Mammary epithelial cell (primary cell): ENCODE measurements at places on chromosomes 6 and 20.

GRCh38 chr6:3715285-3715684 lies 36.2 kb downstream of the PXDC1 start:
- DNase-seq: peak; percentile 29

GRCh38 chr6:71367756-71368155 lies 79.1 kb downstream of the OGFRL1 start:
- peak; percentile 67 for DNase-seq

DNA sequence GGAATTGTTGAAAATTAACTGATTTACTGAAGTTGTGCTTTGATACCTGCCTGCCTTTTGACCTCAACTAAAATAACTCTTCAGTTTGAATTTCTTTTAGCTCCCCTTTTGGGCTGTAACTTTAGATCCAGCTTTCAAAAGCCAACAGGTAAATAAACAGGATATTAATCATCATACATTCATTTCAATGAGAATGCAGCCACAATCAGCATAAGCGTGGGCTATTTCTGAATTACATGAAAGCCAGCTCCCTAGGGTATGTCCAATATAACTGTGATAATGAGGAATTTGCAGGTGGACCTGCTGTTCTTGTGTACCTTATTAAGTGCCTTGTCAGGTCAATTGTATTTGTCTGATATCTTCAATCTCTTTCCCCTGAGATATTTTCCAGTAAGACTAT lies 830.6 kb downstream of the KIF16B start:
- no peak for DNase-seq

DNA sequence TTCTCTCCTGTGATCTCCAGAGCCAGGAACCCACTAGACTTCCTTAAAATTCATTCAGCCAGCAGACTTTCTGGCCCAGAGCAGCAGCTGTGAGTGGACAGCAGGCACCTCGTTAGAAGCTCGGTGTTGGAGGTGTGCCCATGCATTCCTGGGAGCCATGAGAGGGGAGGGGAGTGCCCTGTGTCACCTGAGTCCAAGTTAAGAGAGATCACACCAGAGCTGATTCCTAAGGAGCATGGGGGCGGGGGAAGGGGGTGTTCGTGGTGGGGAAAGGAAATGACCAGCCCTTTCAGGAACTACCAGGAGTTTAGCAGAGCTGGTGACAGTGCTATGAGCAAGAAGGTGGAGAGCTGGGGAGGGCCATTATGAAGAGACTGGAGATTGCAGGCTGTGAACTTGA lies 46.9 kb downstream of the GFRA4 start:
- peak; percentile 53 for DNase-seq

GRCh38 chr20:55977690-55978459 lies 27.4 kb downstream of the CBLN4 start:
- no peak for DNase-seq

DNA sequence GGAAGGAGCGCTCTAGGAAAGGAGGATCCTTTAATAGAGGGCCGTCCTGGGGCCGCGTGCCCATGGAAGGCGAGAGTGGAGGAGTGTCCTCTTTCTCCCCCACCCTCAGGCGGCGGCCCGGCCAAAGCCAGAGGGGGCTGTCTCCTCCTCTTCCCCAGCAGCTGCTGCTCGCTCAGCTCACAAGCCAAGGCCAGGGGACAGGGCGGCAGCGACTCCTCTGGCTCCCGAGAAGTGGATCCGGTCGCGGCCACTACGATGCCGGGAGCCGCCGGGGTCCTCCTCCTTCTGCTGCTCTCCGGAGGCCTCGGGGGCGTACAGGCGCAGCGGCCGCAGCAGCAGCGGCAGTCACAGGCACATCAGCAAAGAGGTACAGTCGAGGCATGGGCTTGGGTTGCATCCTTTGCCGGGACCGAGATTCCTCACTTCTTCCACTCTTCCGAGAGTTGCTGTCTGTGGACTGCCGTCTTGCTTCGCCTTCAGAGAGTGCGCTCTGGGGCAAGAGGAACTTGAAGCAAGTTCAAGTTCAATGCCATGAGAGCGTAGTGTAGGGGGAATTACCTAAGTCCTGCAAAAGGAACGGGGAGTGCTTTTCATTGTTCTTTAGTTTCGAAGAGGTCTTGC lies at the start of gene LAMA2:
Gene LAMA2 (plus strand): TSS at position 148 of the 621 bp plus-strand sequence. CDS start 108 bp downstream, at position 256.
- no peak for DNase-seq

DNA sequence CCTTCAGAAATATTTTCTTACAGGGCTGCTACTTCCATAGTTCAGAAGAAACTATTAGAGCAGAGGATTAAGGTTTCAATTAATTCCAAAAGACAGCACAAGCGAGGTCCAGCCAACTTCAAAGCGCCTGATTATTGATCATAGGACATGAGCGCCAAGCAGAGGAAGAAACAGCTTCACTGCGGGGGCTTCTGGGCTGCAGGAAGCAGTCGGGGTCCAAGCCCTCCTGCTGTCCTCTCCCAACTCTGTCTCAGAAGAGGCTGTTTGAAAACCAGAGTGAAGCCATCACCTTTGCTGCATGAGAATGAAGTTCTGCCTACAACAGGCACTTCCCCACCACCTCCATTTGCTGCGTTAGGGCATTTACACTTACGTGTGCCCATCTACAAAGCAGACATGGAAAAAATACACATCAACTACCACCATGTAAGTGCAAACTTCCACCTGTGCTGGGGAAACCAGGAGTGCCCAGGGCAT lies 23.9 kb downstream of the SUMO4 start:
- DNase-seq: no peak

DNA sequence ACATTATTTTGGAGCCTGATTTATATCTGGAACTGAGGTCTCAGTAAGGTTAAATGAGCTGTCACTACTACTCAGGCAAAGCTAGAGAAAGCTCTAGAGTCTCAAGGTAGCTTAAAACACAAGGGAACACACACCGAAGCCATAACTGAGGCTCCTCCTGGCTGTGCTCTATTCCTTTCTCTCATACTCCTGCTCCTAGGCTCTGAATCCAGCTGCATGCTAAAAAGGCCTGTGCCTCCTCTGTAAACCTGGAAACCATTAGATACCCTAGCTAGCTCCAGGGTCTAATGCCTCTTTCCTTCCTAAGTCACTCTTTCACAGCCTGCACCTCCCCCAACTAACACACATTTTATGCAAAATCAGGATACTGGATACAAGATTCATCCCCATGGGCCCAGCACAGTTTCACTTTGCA lies 17.1 kb downstream of the RIPOR2 start:
- DNase-seq: no peak

GRCh38 chr6:100456141-100456907 lies 8.4 kb downstream of the SIM1 start:
- DNase-seq: no peak

GRCh38 chr6:46103441-46104115 lies 26.2 kb upstream of the ENPP4 start:
- no peak for DNase-seq

DNA sequence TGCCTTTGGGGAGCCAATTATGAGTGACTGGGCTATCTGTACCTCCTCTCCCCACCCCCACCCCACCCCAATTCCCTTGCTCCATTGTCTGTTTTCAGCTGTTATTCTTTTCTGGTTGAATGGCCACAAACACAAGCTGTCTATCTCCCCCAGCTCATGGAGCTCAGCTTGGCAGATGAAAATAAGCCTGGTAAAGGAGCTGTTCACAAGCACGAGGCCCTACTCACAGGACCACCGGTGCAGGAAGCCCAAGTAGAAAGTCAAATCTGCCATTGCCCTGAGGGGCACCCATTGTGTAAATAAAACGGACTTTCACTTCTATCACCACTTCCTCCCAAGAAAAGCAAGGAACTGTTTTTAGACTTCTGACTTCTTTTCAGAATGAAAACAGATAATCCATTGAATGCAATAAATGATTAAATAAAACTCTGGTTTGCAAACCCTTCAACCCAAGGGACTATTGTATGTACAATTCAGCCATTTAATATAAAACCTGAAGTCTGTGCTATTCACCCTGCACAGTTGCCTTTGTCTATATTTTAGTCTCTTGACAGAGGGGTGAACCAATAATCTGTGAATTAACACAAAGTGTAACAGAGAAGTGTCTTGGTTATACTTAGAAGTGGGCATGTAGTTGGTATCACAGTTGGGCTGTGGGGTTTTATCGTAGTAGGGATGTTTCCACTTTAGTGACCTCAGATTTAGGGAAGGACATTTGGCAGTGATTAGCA lies 27.7 kb downstream of the RIPOR2 start:
- DNase-seq: no peak

DNA sequence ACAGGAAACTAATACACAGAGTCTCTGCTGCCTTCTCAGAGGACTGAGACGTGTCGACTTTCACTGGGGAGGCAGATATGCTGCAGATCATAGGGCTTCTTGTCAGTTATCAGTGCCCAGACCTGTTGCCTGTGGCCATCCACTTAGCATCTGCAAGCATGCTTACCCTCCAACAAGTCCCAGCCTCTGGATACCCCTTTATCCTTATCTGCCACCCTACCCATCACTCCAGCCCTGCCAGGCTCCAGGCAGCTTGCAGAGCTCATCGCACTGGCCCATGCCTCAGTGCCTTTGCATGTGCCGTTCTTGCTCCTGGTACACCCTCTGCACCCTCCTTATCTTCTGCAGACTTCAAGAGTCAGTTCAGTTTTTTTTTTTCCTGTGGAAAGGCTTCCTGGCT lies 119.2 kb downstream of the TOX2 start:
- DNase-seq: no peak

DNA sequence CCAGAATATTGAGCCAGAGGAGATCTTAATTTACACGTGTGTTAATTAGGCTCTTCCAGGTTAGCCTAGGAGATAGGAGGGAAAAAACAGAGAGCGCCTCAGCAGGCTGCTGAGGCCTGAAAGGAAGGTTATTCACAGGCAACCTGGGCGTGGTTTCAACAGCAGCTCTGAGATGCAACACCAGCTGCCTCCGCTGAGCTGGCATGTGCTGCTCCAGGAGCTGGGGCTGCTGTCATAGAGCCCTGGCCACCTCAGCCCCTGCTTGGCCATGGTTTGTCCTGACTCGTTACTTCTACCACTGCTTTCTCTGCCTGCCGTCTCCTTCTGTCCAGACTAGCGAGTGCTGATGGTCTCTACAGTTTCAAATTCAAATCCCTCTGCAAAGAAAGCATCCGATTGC lies 32.4 kb upstream of the RPP40 start:
- DNase-seq: peak; percentile 19

DNA sequence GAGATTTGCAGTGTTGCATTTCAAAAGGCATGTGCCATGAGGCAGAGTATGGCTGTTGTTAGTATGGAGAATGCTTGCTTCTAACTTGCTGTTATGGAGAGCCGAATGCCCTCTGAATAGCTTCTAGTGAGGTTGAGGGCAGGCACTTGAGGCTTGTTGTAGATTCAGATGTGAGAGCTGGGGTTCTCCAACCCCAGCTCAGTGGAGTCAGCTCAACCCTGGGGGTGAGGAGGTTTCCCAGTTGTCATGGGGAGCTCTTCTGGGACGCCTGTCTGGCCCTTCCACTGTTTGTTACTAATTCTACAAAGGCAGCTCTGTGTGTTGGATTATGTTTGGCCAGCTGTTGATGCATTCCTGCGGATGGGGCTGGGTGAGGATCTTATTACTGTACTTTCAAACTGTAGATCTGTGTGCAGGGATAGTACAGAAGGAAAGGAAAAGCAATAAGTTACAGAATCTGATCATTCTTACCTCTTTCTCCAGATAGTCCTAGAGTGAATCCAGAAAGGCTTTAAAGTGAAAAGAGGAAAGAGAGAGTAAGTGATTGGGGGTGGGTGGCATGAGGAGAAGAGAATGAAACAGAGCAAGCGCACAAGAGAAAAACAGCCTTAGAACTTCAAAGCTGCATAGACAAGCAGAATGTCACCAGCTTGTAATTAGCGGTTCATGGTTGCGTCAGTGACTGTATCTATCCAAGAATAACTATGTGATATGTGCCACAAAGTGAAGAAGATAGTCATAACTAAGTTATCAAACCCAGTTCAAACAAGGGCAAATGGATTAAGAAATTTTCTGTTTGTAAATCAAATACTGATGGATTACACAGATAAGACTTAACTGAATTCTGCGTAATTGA lies 148.7 kb downstream of the PRL start:
- DNase-seq: peak; percentile 56

DNA sequence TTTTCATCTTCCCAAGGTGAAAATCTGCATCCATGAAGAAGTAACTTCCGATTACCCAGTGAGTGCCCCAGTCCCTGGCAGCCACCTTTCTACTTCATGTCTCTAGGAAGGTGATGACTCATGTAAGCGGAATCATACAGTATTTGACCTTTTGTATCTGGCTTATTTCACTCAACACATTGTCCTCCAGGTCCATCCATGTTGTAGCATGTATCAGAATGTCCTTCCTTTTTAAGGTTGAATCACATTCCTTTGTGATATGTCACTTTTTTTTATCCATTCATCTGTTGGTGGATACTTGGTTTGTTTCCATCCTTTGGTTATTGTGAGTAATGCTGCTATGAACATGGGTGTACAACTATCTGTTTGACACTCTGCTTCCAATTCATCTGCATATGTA lies 176.3 kb upstream of the CDYL start:
- peak; percentile 97 for DNase-seq

GRCh38 chr20:52103913-52104545 lies 87.5 kb downstream of the ZFP64 start:
- DNase-seq: no peak

GRCh38 chr20:51703400-51704287 lies 64.5 kb downstream of the ATP9A start:
- DNase-seq: no peak

DNA sequence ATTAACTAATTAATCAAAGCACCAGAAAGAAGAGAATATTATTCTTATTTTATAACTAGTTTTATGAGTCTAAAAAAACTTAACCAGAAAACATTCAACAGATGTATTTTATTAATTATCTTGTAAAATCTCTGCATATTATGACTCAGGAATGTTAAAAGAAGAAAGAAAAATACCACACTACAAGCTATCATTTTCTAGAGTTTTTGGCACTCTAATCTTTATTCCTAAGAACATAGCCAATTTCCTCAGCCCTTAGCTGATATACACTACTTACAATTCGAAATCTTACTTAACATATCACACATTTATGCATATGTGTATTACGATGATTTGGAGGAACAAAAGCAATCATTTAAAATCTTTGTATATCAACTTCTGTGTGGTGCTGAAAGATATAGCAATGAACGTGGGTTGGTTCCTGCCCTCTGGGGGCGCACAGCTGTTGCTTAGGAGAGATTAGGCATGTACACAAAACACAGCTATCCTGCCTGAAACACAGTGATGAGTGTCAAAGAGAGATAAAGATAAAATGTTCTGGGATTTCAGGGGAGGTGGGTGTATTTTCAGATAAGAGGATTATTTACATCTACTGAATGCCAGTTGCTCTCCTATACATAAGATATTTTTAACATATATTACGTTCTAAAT lies 404.5 kb downstream of the SYNE1 start:
- DNase-seq: no peak

DNA sequence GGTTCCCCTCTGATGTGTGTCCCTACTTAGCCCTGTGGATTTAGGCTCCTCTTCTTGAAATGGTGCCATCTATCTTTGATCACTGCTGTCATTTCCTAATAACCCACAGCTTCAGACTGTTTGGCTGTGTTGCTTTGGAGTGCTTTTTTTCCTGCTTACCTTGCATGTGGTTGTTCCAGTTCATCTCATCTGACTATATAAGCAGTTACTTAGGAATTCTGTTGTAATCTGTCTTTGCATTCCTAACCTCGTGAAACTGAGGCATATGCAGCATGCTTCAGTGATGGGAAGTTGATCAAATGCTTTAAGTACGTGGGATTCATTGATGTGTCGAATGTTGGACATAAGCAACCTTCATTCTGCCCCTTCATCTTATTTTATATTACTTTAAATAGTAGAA lies 115.8 kb upstream of the FLRT3 start:
- no peak for DNase-seq

GRCh38 chr6:16677458-16677857 lies 83.8 kb downstream of the ATXN1 start:
- no peak for DNase-seq

- DNase-seq: peak; percentile 46
Observed at GRCh38 chr6:3383525-3383924, 73.3 kb downstream of the SLC22A23 start.

GRCh38 chr6:7262746-7263518 lies 50.1 kb downstream of the SSR1 start:
- no peak for DNase-seq
